ENCODE measurements at places on chromosomes 6 and 20.

DNA sequence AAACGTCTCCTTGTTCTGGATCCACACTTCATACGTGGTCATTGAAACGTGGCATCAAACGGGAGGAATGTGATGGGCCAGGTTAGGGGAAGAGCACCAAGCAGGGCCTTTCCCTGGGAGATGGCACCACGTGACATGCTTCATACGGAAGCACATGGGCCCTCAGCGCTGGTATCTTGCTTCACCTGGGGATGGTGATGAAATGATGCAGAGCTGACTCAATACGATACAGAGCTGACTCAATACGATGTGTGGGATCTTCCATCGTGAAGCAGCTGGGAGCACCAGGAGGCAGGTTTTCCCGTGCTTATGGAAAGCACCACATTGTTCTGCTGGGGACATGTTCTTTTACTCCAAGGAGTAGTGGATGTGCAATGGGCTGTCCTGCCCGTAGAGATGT, 22.5 kb upstream of the TAGAP start:
- no peak for DNase-seq

- DNase-seq: no peak
Observed at GRCh38 chr6:137191236-137191635, 17.8 kb upstream of the IL22RA2 start.

GRCh38 chr20:38836991-38837390, 31.5 kb downstream of the PPP1R16B start:
- no peak for DNase-seq

- no peak for DNase-seq
Observed at GRCh38 chr6:80742481-80742880, 636.0 kb downstream of the BCKDHB start.

GRCh38 chr6:127737768-127738167, 160.8 kb downstream of the C6orf58 start:
- DNase-seq: no peak

GRCh38 chr6:139425780-139426179, 51.3 kb upstream of the CITED2 start:
- DNase-seq: no peak

GRCh38 chr6:143007646-143008045, 53.0 kb upstream of the AIG1 start:
- DNase-seq: no peak

- no peak for DNase-seq
Observed at GRCh38 chr20:48455651-48456365, 372.0 kb downstream of the PREX1 start.

DNA sequence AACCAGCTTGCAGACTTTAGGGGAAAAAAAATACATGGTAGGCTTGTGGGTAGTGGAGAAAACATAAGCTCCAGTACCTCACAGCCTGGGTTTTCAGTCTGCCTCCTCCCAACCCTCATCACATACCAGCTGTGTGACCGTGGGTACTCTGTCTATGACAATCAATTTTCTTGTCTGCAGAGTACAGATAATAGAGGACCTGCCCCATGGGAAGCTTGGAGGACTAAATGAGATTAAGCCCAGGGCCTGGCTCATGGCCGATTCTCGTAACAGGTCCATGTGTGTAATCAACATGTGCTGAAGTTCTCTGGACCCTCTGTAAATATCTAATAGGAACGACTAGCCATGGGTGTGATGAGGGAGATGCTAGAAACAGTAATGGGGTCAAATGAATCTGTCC, 34.0 kb downstream of the NT5E start:
- no peak for DNase-seq

DNA sequence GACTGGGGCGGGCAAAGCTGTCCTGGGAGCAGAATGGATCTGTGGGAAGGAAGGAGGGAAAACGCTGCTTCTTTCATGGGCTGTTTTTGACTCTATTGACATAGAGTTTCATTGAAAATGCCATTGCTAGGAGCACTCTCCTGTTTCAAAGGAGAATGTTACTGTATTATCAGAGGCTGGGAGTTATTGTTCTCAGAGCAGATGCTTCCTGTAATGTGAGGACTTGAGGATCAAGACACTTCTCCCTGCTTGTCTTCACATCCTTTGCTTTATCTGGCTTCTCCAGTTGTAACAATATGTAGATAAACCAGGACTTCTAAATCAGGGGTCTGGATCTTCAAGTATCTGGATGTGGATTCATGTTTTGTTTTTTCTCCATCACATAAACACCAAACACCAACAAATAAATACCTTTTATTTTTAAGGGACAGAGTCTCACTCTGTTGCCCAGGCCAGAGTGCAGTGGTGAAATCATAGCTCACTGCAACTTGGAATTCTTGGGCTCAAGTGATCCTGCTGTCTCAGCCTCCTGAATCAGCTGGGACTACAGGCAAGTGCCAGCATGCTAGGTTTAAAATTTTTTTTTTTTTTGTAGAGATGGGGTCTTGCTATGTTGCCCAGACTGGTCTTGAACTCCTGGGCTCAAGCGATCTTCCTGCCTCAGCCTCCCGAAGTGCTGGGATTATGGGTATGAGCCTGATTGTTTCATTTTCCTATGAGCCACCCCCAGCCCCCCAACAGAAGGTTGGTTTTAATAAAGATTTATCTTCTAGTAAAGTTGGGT, 3.9 kb downstream of the CD109 start:
- no peak for DNase-seq

GRCh38 chr6:79011940-79012339, 66.1 kb downstream of the PHIP start:
- DNase-seq: no peak

- DNase-seq: no peak
Observed at GRCh38 chr6:85285114-85285513, 164.8 kb upstream of the NT5E start.

DNA sequence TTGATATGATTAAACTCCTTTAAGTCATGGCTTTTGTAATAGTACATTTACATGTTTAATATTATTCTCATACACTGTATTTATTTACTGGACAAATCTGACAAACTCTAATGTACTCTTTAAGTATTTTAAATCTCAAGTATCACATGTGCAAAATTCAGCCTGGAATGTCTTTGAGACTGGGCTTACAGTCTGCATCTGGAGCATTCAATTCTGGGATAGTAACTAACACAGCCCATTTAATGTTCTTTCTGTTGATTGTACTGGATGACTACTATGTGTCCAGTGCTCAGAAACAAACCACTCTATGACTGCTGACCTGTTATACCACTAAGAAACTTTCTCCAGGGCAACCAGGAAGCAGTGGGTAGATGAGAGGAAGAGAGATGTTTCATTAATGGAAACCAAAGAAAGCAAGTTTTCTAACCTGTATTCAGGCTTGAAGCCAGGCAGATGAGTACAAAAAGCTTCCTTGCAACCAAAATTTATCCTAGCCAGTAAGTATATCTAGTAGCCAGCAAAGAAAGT, 26.8 kb downstream of the FBXL4 start:
- DNase-seq: no peak

GRCh38 chr6:79913369-79913768, 34.0 kb downstream of the ELOVL4 start:
- DNase-seq: no peak

- DNase-seq: no peak
Observed at GRCh38 chr20:53950031-53950430, 120.4 kb downstream of the BCAS1 start.

- no peak for DNase-seq
Observed at GRCh38 chr20:21941941-21942805, 236.7 kb downstream of the PAX1 start.

GRCh38 chr6:13920552-13920951, 4.2 kb upstream of the RNF182 start:
- DNase-seq: no peak

DNA sequence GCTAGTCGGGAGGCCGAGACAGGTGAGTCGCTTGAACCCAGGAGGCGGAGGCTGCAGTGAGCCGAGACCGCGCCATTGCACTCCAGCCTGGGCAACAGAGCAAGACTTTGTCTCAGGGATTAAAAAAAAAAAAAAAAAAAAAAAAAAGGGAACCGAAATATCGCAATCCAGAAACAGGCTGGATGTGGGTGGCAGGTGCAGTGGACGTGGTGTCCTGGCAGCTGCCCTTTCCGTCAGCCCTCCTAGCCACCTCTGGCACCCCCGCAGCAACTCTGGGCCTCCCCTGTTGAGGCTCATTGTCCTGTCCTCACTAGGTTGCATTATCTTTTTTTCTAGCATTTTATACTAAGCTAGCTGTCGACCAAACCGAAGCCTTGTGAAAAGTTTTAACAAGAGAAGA, 113.5 kb downstream of the DTNBP1 start:
- no peak for DNase-seq

DNA sequence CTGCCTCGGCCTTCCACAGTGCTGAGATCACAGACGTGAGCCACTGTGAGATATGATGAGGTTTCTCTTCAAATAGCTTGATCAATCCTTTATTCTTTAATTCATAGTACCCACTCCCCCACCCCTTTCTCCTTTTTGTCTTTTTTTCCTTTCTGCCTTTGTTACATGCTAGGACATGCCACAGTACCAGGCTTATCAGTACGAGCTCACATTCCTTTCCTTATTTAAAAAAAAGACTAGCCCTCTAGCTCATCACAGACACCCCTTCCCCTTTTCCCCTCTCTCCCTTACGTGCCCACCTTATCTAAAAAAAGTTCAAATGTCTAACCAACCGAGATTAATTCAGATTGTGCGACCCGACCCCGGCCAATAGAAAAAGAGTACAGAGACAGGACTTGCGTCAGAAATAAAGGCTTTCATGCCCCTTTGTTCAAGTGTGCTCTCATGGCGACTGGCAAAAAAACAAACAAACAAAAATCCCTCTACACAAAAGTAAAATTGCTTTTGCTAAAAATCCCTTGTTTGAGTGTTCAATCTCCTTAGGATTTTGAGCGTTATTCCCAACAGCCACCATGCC, 49.2 kb downstream of the MRAP2 start:
- no peak for DNase-seq

GRCh38 chr6:91299544-91300491, 712.9 kb upstream of the MAP3K7 start:
- DNase-seq: no peak

GRCh38 chr6:34318499-34319470, 70.0 kb upstream of the SMIM29 start:
- DNase-seq: no peak

DNA sequence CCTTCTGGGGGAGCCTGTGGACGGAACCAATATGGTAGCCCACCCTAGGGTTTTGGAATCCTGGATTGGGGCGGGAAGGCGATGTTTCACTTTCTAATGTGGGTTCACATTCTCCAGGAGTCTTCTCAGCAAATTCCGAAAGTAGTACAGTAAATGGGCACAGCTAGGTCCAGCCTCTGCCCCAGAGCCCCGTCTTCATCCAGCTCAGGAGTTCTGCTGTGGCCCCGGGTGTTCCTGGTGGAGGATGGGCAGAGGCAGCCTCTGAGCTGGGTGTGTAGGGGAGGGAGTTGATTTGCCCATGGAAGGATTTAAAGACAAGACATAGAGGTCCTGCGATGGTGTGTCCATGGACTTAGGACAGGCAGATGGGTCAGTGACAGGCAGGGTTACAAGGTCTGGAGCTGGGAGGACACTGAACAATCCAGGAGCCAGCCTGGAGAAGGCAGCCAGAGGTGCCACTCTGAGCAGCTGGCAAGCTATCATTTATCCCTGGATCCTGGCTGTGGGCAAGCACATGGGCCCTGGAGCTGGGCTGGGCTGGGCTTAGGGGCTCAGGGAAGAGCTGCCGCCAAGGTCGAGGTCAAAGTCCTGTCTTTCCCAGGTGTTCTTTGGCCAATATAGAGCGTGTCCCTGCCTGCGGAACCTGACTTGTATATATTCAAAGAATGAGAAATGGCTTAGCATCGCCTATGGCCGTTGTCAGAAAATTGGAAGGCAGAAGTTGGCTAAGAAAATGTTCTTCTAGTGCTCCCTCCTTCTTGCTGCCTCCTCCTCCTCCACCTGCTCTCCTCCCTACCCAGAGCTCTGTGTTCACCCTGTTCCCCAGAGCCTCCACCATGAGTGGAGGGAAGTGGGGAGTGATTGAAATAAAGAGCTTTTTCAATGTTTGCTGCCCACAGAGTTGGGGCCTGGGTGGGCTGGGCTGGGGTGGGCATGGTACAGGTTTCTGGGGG, 6.7 kb downstream of the CLPSL1 start:
- no peak for DNase-seq

DNA sequence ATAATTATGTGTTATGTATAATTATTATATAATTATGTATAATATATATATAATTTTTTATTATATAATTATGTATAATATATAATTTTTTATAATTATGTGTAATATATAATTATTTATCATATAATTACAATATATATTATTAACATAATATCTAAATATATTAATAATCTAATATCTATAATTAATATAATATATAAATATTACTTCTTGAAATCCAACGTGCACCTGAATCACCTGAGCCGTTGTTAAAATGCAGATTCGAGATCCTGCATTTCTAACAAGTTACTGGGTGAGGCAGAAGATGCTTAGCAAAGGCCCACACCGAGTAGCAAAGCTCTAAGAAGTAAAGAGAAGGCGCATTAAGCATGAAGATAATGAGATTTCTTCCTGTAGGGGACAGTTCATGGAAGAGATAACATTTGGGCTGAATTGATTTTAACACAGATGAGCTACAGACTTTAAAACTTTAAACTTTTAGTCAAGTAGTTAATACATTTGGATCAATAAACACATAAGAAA, 406.4 kb upstream of the PLCB4 start:
- no peak for DNase-seq

DNA sequence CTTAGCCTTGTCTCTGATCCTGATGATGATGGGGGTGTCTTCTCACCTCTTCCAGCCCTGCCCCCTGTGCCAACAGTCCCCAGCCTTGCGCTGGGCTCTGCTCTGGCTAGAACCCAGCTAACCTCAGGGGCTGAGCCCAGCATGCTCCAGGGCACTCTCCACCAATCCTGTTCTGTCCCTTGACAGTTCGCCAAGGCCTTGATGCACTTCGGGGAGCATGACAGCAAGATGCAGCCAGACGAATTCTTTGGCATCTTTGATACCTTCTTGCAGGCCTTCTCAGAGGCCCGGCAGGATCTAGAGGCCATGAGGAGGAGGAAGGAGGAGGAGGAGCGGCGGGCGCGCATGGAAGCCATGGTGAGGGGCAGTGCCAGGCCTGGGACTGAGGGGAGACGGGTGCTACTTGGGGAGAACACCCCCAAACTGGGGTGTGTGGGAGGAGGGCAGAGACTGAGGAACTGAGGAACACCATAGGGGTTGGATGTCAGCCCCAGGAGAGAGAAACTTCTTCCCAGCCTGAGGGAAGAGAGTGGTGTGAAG, 33.1 kb downstream of the MOCS1 start:
- DNase-seq: no peak

- no peak for DNase-seq
Observed at GRCh38 chr6:108406943-108407342, 112.1 kb downstream of the AFG1L start.

- no peak for DNase-seq
Observed at GRCh38 chr6:3293271-3294155, 34.8 kb downstream of the PSMG4 start.

DNA sequence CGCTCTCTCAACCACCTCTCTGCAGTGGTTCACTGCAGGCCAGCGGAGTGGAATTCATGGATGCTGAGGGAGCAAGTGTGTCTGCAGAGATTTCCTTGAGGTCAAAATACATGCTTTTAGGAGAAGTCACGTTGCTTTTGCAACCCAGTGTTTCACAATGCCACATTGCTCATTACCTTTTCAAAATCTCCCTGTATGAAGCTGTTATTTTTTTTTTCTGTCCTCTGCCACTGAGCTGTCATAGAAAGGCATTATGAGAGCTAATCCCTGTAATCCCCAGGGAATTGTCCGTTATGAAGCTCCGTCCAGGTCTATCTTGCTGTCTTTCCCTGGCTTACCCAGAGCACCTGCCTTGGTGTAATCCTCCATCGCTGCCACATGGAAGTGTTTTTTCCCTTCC, 60.5 kb upstream of the SLC22A23 start:
- no peak for DNase-seq

Data from activated naive CD4-positive, alpha-beta T cell (primary cell).